ENCODE measurements at places on chromosomes 1 and 21.
A peak's percentile ranks its signal among the peaks of the same experiment; 100 is the strongest.

DNA sequence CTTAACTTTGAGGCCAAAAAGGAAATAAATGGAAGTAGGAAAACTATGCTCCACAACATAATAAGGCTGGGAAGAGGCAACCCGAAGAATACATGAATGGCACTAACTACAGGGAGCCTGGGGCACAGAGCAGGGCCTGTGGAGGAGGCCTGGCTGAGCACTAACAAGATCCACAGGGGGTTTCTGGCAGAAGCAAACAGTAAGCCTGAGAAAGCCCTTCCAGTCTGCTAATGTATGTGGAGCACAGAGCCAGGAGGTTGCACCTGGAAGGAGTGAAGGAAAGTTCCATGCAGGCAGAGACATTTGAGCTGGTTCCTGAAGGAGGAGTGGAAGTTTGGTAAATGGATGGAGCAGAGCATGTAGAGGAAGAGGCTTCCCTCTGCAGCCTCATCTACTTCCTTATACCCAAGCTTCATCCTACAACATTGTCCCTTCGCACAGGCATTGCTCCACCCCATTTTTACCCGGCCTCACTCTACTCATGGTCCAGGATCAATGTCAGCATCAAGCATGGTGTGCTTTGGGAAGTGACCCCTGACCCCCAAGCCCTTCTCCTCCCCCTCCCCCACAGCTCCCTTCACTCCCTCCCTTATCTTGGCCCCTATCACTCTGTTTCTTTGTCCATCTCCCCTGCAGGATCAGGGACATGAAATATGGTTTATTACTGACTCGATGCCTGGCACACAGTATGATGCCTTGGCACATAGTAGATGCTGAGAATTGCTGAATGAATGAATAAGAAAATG lies 23.3 kb downstream of the SHISA4 start:
- no peak for DNase-seq

DNA sequence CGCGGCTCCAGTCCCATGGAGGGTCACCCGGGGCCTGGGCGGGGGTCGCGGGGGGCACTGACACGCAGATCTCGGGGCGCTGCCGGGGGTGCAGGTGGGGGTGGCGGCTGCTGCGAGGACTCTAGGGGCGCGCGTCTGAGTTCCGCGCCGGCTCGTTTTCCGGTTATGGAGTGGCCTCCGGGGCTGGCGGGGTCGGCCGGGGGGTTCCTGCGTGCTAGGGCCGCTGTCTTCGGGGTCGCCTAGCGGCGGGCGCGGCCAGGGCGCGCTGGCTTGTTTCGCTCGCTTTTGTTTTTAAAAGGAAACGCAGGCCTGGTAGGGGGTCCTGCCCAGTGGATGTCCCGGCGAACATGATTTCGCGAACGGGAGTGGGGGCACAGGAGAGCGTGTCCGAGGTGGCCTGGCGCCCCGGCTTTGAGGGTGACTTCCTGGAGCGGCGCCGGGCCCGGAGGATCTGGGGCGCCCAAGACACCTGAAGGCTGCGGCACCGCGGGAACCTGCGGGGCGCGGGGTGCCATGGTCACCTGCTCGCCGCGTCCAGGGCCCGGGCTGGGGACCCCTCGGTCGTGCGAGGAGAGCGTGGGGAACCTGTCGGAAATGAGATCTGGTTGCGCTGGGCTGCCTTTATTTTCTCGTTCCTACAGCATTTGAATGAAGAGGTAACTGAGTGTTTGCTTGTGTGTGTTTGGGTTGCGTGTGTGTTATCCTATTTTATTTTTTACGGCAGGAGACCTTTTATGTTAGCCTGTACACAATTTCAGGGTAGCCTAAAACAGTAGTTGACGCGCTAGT lies 618 bp downstream of the ETS2 start:
- no peak for DNase-seq

- peak; percentile 6 for DNase-seq
These were observed 48.4 kb downstream of the COLGALT2 start for GRCh38 chr1:183989078-183989577.

DNA sequence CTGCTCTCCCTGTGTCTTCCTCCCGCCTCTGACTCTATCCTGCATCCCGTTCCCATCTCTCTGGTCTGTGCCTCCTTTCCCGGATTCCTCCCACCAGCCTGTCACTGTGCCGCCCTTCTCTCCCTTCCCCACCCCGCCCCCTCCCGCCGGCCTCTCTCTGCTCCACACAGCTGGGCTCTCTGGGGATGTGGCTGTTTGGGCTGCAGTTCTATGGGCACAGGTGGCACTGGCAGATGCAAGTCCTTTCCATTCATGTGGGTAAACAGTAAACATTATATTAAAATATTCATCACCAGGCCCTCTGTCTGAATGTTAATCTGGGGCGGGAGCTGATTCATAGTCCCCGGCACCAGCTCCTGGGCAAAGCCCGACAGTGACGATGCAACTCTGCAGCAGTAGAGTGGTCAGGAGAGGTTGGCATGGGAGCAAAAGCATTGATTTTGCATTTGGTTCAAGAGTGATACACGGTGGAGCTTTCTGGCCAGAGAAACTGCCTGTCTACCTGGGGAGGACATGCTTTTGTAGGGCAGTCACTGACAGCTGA lies 249.3 kb downstream of the TNR start:
- DNase-seq, result no peak

DNA sequence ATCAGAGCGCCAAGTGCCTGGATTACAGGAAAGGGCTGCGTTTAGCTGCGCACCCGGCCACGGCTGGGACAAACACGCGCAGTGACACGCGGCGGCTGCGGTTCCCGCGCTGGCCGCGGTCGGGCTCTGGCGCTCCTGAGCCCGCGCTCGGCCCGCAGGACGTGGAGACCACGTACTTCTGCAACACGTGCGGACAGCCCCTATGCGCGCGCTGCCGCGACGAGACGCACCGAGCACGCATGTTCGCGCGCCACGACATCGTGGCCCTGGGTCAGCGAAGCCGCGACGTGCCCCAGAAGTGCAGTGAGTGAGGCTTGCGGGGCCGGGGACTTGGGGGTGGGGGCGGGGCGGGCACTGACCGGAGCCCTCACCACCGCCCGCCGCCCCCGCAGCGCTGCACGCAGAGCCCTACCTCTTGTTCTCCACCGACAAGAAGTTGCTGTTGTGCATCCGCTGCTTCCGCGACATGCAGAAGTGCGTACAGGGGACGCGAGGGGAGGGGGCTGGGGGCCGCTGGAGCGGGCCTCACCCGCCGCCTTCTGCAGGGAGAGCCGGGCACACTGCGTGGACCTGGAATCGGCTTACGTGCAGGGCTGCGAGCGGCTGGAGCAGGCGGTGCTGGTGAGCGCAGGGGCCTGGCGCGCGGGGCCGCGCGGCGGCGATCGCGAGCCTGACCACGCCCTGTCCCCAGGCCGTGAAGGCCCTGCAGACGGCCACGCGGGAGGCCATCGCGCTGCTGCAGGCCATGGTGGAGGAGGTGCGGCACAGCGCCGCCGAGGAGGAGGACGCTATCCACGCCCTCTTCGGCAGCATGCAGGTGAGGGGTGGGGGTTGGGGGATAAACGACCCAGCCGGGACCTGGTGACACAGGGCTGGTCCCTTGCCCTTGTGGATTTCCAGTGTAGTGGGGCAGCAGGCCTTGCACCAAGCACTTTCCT lies 3.1 kb downstream of the RNF207 start:
- no peak for DNase-seq

GRCh38 chr1:72023063-72023930 lies 259.0 kb downstream of the NEGR1 start:
- DNase-seq, result no peak

- DNase-seq, result no peak
These were observed 2.5 kb upstream of the PKNOX1 start for GRCh38 chr21:42971897-42972275.

GRCh38 chr1:185288435-185288834 lies 28.6 kb downstream of the IVNS1ABP start:
- DNase-seq, result no peak

- DNase-seq, result no peak
These were observed 1.9 kb downstream of the CNN3 start for GRCh38 chr1:94925004-94925403.

- no peak for DNase-seq
These were observed 1.1 kb downstream of the TMPRSS2 start for GRCh38 chr21:41506611-41507520.

DNA sequence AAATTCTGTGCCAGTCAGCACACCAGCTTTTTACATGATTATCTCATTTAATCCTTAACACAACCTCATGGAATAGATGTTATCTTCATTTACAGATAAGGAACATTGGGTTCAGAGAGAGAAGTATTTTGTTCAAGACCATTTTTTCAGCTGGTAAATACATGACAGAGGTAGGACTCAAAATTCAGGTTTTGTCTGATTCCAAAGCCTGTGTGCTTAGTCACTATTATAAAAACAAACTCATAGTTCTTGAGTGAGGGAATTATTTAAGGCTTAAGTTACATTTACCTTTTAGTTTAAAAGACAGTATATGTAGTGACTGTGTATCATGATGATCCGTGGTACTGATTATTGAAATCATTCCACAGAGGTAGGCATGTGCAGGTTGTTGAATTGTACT lies 125.2 kb downstream of the MAGI3 start:
- DNase-seq, result no peak

GRCh38 chr1:196152975-196153374 lies 455.3 kb downstream of the KCNT2 start:
- no peak for DNase-seq

- no peak for DNase-seq
These were observed 2.7 kb upstream of the NHLH1 start for GRCh38 chr1:160363951-160364735.

DNA sequence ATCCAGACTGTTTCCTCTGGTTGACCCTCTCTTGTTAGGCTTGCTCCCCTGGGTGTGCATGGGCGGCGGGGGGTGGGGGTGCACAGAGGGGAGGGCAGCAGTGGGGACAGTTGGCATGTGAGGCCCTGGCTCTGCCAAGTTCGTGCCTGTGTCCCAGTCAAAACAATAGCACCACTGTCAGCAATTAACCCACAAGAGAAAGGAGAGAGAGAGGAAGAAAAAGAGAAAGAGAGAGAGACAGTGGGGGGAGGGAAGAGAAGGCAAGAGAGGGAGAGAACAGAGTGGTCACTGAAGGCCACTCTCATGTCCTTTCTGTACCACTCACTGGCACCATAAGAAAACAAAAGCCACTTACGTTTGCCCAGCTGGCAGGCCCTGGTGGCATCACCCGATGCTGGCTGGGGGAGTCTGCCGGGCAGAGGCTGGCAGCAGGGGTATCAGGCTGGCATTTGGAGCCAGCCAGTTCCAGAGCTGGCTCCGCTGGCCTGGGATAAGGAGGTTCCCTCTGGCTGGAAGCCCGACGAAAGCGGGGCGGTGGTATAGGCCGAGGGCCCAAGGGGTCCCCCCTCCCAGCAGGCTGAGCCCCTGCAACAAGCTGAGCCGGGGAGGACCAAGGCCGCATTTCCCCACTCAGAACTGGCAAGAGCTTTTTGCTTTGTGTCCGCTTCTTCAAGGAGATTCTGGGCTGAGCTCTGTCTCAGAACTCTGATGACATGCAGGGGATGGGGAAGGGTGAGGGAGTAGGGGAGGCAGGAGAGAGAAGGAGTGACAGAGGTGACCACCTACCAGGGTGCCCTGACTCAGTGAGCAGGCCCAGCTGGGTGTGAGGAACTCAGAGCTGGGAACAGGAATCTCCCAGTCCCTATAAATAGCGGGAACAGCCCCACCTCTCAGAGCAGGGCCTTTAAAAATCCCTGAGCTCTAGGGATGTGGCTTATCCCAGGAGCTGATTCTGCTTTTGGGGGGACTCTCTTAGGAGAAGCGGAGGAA lies 27.9 kb downstream of the PIK3C2B start:
- no peak for DNase-seq

DNA sequence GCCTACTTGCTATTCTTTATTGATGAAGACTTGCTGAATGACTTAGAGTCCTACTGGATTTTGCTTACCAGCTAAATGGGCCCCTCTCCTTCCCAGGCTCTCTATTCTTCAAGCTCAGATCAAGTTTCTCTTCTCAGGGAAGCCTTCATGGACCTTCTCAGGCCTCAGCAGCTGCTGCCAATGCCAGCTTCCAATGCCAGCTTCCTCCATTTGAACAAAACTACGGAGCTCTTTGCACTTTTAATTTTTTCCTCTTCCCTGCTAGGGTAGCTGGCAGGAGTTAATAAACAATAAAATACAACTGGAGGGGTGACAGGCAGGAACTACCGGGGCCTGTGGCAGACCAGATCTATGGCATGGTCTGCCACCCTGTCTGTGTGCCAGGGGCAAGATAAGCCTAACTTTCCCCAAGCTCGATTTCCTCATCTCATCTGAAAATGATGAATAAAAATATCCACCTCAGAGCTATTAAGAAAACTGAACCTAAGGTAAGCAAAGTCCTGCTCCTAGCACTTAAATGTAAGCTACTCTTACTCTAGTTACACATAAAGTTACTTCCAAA lies 995 bp upstream of the IPO13 start:
- DNase-seq, result no peak

GRCh38 chr1:64234714-64235113 lies 31.3 kb downstream of the UBE2U start:
- no peak for DNase-seq

DNA sequence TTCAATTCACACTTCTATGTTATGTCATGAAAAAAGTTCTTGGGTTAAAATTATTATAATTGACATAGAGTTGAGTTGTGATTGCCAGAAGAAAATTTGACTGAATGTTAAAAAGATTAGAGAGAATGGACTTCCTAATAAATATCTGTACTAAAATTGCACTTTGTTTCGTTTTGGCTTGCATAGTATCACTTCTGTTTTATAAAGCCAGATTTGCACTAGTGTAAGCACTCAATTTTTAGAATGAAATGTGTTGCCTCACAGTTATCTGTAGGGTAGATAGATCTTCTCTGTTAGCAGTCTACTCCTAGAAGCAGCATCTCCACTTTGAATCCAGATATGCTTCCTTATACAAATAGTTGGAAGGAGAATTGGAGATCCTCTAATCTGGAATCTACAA lies 95.2 kb upstream of the MPC2 start:
- no peak for DNase-seq

GRCh38 chr1:19220991-19221390 lies 10.9 kb upstream of the UBR4 start:
- no peak for DNase-seq

- DNase-seq, result no peak
These were observed 207.4 kb downstream of the GABPA start for GRCh38 chr21:25942135-25942534.

DNA sequence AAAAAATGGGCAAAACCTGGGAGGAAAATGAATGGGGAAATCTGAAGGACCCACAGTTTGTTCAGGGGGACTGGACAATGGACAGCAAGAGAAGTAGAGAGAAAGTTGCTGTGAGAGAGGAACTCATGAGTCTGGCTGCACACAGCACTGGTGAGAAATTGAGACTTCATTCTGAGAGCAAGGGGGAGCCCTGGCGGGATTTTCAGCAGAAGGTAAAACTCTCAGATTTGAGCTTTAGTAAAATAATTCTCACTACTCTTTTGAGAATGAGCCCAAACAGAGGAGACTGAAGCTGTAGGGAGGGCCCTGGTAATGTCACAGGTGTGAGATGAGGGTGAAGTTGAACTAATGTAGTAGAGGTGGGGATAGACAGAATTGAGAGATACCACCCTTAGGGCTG lies 438.6 kb downstream of the OMA1 start:
- DNase-seq, result no peak

DNA sequence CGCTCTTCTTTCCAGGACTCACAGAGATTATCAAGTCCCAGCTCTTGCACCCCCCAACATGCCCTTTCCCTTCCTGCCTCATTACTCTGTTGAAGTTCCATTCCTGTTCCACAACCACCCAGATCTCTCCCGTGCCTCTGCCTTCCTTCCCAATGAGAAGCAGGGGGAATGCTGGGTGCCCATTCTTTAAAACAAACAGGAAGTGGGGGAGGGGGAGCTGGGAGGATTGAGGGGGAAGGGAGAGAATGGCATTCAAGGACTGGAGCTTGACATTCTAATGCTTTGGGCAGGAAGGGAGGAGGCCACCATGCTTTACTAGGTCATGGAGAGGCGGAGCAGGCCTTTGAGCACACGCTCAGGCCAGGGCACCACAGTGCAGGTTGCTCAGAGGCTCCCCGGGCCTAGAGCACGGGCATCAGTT lies 150.3 kb upstream of the IRF2BP2 start:
- DNase-seq, result no peak
